Activated naive CD4-positive, alpha-beta T cell (primary cell): ENCODE measurements at places on chromosomes 12 and 14.

DNA sequence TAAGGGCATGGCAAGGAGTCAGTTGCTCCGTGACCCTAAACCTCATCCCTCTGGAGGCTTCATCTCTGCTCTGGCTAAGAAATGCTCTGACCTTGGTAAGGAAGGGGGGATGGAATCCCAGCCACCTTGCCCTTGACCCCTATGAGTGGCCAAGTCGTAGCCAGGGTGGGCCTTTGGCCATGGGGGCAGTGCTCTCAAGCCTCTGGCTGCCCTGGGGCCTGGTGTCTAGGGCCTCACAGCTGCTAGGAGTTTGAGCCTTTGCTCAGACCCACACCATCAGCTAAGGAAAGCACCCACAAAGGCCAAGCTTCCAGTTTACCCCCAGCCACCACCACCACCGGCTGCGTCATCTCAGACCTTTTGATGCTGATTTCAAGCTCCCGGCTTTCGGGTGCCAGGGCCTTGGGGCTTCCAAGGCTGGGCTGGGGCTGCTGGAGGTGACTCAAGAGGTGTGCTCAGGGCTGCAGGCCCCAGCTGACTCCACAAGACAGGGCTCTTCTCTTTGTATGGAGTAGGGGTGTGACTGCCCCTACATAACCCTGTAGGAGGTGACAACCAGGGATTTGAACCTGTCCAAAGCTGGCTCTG is 3.7 kb downstream of the ASB2 start:
- DNase-seq: no peak

DNA sequence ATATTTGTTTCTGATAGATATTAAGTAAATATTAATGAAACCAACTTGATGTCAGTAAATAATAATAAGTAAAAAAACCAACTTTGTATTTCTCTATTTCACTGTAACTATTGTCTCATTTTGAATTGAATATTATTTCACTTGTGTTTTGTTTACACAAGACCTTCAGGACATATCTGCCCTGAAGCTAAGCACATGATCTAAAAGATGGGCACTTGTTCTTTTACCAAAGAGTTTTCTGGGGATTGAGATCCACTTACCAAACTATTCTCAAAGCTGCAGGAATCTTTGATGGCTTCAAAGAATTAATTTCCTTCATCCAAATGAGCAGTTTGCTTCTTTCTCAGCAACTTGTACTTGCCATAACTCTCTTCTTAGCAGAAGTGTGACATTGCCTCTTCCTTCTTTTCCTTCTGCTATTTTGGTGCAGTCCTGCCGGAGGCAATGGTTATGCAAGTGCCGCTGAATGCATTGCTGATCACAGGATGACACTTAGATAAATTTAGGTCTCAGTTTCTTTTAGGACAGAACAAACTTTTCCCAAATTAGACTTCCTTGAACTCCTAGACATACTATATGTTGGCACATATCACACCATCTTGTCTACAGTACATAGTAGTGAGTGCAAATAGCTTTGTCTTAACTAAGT is 9.2 kb downstream of the FAR2 start:
- DNase-seq: no peak

GRCh38 chr14:91321131-91321530 is 76.6 kb upstream of the GPR68 start:
- no peak for DNase-seq

- no peak for DNase-seq
Measured at GRCh38 chr12:115923851-115924250, 353.6 kb downstream of the MED13L start.

DNA sequence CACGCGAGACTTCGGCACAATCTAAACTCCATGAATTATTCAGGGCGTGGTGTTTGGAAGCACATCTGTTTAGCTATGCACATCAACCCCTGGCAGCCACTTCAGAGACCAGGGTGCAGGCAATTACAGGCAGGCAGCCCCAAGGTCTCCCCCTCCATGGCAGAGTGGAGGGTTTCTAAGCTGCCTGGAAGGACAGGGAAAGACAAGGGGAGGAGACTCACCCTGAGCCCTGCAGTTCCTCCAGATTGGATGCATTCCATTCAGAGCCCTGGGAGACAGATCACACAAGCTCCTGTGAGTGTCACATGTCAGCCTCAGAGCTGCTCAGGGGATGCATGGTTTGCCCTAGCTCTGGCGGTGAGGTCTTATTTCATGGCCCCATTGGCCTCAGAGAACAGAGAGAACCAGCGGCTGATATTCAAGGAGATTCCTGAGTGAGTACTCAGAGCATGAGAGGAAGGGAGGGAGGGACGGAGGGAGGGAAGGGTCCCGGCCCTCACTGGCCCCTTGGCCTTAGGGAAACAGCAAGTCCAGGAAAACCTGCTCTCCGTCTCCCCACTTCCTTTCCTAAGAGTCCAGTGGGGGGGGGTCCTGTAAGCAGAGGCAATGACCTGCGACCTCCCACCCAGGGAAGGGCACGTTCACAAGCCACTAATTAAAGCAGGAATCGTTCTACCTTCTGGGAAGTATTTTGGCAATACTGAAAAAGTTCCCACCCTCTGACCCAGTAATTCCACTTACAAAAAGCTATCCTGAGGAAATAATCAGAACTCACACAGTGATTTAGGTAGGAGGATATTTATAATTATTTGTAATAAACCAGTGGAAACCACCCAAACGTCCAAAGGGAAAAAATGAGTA is 55.1 kb downstream of the SSH1 start:
- DNase-seq: no peak

GRCh38 chr14:69468949-69469348 is 15.6 kb upstream of the PLEKHD1 start:
- DNase-seq: no peak
